ENCODE measurements at places on chromosomes 5 and 9. TPM values are rescaled to one million over a fixed set of nuclear protein-coding genes. Genes with fewer than 3 reads are reported as not detected.

DNA sequence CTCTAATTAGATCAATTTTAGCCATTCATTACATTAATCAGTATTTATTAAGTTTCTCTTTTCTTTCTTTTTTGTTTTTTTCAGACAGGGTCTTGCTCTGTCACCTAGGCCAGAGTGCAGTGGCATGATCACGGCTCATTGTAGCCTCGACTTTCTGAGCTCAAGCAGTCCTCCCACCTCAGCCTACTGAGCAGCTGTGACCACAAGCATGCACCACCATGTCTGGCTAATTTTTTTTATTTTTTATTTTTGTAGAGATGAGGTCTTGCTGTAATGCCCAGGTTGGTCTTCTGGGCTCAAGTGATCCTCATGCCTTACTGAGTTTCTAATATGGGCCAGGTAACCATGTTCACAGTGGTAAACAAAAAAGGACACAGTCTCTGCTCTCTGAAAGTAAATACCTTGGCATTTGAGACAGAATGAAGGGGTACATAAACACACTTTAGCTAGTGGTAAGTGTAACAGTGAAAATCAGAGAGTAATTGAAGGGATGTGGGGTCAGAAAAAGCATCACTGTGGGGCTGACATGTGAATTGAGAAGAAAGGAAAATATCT, 336.3 kb downstream of the ADGRV1 start:
- DNase-seq, result no peak

Gene CAMSAP1
- total RNA-seq, result 52.7 TPM

GRCh38 chr9:89273528-89274279, 37.3 kb upstream of the CKS2 start:
- no peak for DNase-seq

DNA sequence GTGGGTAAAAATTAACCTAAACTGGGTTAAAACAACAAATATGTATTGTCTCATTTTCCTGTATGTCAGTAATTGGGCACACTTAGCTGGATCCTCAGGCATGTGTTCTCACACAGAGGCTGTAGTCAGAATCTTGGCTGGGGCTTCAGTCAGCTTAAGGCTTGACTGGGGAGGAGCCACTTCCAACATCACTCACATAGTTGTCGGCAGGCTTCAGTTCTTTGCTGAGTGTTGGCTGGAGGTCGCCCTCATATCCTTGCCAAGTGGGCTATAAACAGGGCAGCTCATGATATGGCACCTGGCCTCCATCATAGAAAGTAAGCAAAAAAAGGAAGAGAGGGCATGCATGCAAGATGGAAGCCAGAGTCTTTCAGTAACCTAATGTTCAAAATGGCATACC, 173.0 kb downstream of the GIN1 start:
- no peak for DNase-seq

- peak; percentile 74 for DNase-seq
These were observed 108.3 kb downstream of the WNK2 start for GRCh38 chr9:93292288-93292615.

Measured in esophagus muscularis mucosa (tissue), 4 donors.